ENCODE measurements at places on chromosomes 6 and 20. TPM values are rescaled to one million over a fixed set of nuclear protein-coding genes. Genes with fewer than 3 reads are reported as not detected.

The C6orf47 gene
- total RNA-seq, result 23.5 TPM

The LGSN gene
- total RNA-seq, result not detected

The PROKR2 gene
- not detected for total RNA-seq

DNA sequence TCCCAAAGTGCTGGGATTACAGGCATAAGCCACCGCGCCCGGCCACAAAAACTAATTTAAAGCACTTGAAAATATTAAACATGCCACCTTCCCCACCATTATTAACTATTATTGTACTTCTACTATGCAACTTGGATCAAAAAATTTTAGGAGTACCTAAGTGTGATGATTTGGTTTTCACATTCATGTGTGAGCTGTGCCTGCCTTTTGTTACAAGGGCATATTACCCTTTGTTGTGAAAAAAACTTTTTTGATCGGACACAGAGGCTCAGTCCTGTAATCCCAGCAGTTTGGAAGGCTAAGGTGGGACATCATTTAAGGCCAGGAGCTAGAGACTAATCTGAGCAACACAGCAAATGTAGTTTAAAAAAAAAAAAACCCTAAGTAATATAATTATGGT is 17.1 kb downstream of the ROMO1 start:
- DNase-seq, result no peak

The TMX4 gene
- total RNA-seq, result 18.0 TPM

The CD40 gene
- 4.2 TPM for total RNA-seq

The CHMP4B gene
- 97.2 TPM for total RNA-seq

DNA sequence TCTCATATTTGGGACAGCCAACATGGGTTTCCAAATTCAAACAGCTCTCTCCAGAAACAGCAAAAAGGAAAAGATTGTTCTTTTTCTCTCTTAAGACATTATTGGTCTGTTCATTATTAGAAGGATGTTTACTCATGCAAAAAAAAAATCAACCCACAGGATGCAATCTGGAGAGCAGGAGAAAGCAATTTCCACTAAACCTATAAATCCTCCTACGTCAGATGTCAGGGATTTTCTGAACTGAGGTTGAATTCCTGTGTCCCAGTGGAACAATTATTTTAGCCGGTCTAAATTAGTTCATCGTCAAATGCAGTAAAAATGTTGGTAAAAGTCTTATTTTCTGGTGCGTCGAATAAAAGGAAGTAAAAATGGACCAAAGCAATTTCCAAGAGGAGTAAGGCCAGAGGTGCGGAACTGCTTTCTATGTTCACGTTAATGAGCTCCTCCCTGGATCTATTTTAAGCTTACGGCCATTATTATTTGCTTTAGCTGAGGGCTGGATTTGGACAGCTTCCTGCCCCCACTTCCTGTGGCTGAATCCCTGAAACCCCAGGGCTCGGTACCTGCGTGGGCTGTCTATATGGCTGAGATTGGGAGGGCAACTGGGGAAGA is at the start of gene GABRR1:
GABRR1 (minus strand) TSS at position 60 of the 612 bp plus-strand sequence; CDS start at position 24, 36 bp downstream.
- DNase-seq, result no peak

GRCh38 chr6:41406728-41407489 is 71.5 kb downstream of the NCR2 start:
- no peak for DNase-seq

- no peak for DNase-seq
Measured at GRCh38 chr20:2336471-2336870, 40.7 kb downstream of the TGM3 start.

The BMP2 gene
- 0.84 TPM for total RNA-seq
